Fibroblast of pulmonary artery (primary cell): ENCODE measurements at places on chromosomes 13 and 19.

- no peak for DNase-seq
Observed at GRCh38 chr19:55712804-55713631, 25.2 kb downstream of the NLRP9 start.

DNA sequence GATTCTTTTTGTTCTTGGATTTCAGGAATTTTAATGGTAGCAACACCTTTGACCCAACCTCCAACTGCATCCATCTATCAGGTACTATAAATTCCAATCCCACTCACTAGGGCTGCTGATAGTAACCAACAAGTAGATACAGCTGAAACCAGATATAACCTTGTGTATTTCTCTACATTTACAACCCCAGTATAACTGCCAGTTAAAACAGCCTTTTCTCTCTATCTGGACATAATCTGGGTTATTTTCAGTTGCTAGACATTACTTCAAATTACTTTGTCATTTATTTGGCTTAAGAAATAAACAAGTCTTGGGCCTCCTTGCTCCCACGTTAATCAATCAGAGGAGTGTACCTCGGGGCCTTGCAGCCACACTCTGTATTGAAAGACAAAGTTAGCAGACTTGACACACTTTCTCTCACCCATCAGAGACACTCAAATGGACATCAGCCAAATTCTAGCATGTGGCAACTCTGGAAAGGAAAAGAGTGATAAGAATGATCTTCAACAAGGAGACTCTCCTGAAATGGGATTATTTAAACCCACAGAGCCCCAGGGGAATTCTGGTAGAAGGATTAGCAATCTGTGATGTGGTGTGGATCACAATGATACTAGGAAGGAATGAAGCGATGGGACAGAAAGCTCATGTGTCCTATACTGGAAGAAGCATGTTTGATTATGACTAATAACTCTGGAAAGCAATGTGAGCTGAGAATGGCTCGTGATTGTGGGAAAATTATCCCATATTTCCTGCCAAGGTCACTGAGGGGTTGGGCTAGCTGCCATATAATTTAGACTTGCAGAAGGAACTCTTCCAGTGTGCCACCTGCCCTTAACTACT is 157.5 kb downstream of the FLT1 start:
- DNase-seq = peak; percentile 86

DNA sequence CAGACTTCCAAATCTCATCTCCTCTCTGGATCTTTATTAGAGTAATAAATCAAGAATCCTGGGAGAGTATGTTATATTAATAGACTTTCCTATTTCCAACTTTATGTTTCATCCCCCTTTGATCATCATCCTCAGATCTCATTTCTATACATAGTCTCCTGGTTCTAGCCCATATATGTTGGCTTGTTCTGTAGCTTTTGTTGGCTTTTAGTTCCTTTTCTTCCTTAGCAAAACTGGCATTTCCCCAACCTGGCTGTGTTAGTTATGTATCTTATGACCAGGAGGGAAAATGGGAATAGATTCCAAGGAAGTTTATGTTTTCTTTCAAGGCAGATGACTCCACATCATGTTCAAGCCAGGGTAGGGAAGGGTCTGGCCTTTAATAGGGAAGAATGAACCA is 2464.5 kb downstream of the PCDH9 start:
- no peak for DNase-seq

- DNase-seq = no peak
Observed at GRCh38 chr13:32086791-32087441, 55.3 kb downstream of the FRY start.

GRCh38 chr13:112813552-112813951 is 123.7 kb downstream of the ATP11A start:
- DNase-seq = no peak

- no peak for DNase-seq
Observed at GRCh38 chr13:47148543-47148942, 251.7 kb upstream of the HTR2A start.

DNA sequence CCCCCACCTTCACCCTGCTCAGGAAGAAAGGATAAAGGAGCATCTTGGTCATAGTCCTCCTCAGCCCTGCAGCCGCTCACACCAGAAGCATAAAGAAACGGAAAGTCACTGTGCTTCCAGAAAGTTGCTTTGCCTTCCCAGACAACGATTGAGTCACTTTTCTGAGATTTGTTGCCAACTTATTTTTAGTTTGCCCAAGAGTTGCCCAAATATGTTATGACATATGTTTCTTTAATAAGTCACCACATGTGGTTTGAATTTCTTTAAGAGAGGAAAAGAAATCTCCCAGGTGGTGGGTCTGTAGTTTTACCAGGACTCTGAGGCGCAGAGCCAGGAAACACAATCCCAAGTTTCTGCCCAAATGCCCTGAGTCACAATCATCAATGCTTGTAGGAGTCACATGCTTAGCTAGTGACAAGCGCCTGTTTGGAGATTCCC is 63.4 kb upstream of the LRCH1 start:
- peak; percentile 82 for DNase-seq

DNA sequence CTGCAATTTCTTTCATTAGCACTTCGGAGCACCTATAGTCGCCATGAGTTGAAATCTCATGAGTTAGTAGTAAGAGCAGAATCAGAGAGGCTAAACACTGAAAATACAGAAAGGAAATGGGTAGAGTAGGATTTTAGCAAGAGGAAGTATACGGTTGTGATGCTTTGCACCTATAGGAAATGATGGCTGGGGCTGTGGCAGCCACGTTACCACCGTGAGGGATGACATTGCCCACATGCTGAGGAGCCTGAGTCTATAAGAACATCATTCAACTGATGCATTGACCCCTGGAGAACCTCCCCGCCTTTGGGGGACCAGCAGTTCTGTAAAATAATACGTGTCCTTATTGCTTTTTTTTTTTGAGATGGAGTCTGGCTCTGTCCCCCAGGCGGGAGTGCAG is 20.4 kb downstream of the FAM187B start:
- no peak for DNase-seq

DNA sequence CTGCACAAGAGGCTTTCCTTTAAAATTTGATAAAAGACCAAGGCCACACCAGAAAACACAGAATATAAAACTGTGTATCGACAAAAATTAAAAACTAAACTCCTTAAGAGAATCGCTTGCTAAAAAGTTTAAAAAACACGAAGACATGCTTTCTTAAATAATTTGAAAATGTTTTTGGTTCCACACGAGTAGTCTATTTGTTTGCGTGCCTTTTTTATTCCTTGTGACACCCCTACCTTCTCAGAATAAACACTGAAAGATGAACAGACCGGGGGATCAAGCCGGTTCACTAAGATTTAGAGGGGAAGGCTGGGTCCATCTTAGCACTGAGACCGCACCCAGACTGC is 256.4 kb upstream of the STARD13 start:
- DNase-seq = no peak

DNA sequence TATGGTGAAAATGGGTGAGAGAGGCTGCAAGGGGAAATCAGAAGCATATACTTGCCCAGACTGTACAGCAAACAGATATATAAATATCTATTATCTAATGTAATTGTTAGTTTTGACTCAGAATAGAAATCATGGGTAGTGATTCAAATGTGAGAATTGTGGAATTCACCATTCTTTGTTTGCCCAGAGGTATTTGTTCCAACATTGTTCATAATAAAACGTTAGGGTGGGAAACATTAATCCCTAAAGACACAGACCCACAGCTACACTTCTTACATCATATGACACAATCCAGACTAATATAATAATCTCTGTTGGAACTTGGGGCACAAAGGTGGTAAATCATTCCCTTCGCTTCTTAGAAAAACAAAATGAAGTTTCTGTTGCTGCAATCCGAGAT is 646.5 kb upstream of the SLITRK6 start:
- peak; percentile 1 for DNase-seq

- no peak for DNase-seq
Observed at GRCh38 chr19:5091684-5092480, 123.0 kb downstream of the KDM4B start.

GRCh38 chr19:366951-367350 is 22.4 kb upstream of the MIER2 start:
- DNase-seq = no peak

DNA sequence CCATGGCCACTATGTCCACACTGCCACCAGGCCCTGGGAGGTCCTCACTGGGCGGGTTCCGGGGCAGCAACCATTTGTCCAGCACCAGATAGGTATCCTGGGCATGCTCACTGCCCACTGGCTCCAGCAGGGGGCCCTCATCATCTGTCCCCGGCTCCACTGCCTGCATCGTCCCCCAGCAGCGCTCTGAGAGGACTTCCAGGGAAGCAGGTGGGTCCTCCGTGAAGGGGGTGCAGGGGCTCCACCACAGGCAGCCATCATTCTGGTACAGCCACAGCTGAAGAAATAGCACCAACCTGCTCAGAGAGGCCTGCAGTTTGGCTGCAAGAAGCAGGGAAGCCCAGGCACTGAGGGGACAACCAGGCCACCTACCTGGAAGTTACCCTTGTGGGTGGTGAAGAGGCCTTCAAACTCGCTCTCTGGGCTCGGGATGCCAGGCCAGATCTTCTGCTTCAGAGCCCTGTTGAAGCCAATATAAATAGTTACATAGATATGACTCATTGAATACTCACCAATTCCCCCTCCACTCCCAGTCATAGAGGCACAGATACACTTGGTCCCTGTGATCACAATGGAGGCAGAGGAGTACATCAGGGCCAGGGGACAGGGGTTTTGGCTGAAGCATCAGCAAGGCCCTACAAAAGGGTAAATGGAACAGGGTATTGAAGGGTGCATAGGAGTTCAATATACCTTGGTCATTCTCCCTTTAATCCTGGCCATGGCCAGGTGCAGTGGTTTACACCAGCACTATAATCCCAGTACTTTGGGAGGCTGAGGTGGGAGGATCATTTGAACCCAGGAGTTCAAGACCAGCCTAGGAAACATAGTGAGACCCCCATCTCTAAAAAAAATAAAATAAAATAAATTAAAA is 4.1 kb downstream of the SWSAP1 start:
- DNase-seq = peak; percentile 66

DNA sequence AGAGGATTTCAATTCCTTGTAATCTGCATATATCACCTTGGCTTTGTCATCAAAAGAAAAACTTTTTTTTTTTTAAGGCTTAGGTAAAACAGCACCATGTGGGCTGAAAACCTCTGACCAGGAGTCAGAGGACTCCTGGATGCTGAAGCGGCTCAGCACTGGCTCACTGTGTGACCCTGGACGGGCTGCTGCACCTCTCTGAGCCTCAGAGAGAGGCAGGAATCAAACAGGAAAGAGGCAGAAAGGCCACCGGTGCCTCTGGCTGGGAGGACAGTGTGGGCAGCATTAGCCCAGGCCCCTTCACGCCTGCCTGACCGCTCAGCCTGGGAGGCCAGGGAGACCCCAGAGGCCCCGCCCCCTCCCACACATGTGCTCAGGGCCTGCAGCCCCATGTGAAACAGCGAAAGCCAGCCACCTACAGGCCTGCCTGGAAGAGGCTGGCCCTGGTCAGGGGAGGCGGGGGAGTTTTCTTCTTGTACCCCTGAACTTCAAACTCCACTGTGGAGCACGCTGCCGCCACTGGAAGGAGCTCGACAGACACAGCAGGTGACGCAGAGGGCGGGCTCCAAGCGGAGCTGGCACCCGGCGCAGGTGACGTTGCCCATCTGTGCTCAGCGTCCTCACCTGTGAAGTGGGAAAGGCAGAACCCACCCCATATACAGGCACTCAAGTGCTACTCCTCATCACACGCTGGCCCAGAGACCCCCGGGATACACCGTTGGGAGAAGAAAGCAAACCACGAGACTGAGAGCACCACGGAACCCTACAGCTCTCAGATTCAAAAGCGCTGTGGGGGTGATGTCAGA is 39.7 kb downstream of the MLLT1 start:
- no peak for DNase-seq

DNA sequence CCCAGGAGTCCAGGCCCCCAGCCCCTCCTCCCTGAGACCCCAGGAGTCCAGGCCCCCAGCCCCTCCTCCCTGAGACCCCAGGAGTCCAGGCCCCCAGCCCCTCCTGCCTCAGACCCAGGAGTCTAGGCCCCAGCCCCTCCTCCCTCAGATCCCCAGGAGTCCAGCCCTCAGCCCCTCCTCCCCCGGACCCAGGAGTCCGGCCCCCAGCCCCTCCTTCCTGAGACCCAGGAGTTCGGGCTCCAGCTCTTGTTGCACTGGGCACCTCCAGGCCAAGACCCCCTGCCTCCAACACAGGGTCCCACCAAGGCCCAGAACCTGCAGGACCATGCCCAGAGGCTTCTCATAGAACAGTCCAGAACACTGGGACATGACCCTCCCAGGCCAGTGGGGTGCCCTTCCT is 3.8 kb downstream of the ERCC1 start:
- DNase-seq = no peak

- DNase-seq = no peak
Observed at GRCh38 chr13:21745307-21745706, 74.4 kb downstream of the FGF9 start.

DNA sequence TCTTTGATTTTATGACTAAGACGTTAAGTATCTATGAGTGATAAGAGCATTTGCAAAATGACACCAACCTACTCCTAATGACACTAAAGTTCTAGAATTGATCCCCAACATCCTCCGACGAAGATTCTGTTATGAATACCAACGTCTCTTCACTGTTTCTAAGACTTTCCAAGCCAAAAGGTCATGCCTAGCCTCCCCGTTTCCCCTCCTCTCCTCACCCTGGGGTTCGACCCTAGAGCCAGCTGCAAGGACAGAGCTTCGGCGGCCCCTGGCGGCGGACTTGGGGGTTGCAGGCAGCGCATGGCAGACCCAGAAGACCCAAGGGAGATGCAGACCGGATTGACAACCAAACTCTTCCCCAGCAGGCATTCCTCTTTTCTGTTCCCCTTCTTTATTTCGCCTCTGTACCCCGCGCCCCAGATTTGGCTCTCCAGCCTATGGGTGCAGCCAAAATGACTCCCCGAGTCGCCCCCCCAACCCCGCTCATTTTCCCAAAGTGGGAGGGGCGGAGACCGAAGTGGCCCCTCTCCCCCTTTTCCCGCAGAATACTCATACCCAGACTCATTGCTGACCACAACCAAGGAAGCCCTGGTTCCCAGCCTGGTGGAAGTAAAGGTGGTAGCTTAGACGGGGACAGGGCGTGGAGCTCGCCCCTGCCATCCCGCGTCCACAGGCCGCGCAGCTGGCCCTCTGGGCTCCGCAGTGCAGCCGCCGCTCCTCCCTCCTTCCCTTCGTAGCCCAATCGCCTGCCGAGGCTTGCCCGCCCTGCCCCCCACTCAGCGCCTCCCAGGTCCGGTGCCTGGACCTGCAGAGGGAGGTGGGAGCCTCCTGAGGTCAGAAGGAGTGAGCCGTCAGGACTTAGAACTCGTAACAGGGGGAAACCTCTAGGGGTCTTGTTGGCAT is 4.1 kb upstream of the EML2 start:
- peak; percentile 82 for DNase-seq

GRCh38 chr19:13599681-13600080 is 93.4 kb upstream of the CACNA1A start:
- no peak for DNase-seq

GRCh38 chr13:75161804-75162203 is 320.2 kb downstream of the TBC1D4 start:
- no peak for DNase-seq

DNA sequence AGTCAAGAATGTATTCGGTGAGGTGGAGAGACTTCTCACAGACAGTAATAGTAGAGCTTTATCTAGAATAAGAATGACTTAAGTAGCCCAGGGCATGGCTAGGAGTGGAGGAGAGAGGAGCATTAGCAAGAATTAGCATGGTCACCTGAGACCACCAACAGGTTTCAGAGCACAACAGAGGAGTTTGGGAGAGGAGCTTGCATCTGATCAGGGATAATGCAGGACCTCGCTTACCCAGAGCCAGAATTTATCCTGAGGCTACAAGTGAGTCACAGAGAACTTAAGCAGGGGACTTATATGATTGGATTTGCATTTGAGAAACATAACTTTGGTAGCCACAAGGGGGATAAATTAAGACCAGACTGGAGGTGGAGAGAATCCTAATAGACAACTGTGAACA is 102.1 kb upstream of the FNDC3A start:
- peak; percentile 20 for DNase-seq

- DNase-seq = no peak
Observed at GRCh38 chr13:96342286-96342685, 252.4 kb downstream of the HS6ST3 start.
